ENCODE measurements at places on chromosomes 3 and 15.
A peak's percentile ranks its signal among the peaks of the same experiment; 100 is the strongest.

DNA sequence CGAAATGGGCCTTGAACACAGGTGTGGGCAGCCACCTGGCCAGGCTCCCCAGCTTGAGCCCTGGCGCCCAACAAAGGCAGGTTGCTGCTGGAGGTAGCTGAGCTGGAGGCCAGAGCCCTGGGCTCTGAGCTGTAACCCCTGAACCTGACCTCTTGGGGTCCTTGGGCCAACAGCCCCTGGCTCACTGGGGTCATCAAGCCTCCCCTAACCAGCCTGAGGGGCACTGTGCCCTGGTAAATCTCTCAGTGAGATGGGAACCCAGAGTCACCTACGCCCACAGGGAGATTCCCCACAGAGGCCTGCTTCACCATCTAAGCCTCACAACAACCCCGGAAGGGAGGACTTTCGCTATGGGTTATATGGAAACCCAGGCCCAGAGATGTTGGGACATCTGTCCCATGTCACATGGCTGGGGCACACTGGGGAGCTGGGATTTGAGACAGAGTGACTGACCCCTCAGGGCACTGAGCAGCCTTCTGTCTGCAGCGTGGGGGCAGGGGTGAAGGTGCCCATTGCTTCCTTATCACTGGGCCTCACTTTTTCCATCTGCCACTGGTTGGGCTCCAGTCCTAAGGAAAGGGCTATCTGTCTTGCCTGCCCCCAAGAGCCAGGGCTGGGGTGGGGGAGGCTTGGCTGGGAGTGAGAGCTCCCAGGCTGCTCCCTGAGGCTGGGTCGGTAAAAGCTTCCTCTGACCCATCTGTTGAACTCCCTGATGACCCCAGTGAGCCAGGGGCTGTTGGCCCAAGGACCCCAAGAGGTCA, 59.1 kb downstream of the IQSEC1 start:
- no peak for DNase-seq

GRCh38 chr3:196737655-196738054, 2.0 kb upstream of the PAK2 start:
- no peak for DNase-seq

DNA sequence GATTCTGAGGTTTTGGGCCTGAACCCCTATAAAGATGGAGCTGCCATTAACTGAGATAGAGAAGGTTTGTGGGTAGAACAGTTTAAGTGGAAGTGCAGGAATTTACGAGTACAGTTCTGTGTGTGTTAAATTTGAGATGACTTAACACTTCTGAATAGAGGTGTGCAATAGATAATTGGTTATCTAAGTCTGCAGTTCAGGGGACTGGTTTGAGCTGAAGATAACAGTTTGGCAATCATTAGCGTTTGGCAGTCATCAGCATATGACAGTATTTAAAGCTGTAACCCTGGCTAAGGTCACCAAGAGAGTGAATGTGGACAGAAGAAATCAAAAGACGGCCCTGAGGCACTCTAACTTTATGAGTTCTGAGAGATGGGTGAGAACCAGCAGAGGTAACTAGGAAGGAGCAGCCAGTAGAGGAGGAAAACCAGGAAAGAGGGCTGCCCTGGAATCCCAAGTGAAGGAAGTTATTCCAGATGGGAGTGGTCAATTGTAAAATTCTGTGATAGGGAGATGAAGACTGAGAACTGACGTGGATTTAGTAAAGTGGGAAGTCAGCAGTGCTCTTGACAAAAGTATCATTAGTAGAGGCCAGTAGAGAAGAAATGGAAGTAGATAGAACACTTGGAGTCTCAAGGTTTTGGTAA, 8.1 kb downstream of the MYNN start:
- DNase-seq, result no peak

GRCh38 chr15:97791824-97792792, 168.4 kb upstream of the ARRDC4 start:
- no peak for DNase-seq

DNA sequence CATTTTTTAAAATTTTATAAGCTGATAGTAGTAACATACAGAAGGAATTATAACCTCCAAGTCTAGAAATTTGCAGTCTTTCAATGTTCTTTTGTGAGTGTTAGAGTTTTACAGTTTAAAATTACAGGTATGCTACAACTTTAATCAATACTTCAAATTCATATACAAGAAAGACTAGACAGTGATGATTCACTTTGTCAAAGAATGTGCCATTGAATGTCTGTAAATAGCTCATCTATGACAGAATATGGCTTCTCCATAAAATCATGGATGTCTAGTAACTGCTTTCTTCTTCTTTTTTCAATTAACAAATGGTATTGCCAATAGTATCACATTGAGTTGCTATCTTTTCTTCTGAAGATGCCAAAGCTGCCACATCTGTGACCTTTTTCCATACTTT, 4.1 kb upstream of the TSC22D2 start:
- DNase-seq, result no peak

DNA sequence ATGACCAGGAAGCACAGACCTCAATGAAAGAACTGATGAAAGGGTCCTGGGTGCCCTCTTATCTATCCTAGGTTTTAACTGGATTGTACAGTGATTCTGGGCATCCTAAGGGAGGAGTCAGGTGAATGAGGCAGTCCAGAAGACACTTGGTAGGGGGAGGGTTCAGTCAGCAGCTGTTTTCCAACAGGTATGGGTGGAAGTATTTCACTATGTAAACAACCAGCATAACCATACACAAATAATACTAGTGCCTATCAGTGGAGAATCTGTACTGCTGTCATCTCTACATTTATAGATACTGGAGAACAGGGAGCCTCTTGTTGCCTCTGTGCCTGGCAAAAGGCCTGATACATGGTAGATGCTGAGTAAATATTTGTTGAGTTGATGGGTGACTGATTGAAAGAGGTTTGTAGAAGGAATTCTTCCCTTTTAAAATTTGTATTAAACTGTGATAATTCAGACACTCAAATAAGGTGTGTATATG, 328.5 kb downstream of the RBMS3 start:
- no peak for DNase-seq

DNA sequence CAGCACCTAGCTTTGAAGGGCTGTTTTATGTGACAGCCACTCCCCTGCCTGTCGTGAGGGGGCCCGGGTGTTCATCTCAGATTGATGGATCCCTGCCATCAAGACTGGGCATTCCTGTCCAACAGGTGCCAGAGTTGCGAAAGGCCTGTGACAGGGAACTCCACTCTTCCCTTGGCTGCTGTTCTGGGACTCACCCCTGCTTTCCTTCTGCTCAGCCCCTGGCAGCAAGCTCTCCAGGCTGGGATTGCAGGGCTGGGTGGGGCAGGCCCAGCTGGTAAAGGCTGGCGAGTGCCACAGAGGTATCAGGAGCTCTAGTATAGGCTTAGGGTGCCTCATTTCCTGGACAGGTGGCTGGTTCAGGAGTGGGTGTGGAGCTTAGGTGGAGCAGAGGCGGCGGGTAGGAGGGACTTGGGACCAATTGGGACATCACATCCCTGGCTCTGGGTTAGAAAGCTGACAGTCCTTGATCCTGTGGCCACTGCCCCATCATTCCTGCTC, at the start of gene PLA2G4B:
Gene PLA2G4B, plus strand, starts transcription at position 448 of the 498 bp plus-strand sequence. CDS start 67 bp downstream, outside the sequence.
- DNase-seq, result no peak

DNA sequence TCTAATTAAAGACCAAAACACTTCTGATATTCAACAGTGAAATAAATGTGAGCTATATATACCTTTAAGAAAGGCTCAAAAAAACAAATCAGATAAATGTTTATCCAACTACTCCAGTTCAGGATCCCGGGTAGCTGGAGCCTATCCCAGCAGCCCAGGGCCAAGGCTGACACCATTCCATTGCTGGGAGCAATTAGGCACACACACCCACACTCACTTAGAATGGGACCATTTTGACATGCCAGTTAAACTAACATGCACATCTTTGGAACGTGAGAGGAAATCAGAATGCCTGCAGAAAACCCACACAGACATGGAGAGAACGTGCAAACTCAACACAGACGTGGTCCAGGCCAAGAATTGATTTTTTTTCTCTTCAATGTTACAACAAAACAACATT, 30.0 kb upstream of the PLSCR4 start:
- DNase-seq, result peak; percentile 92

GRCh38 chr3:148205977-148206376, 491.7 kb upstream of the AGTR1 start:
- DNase-seq, result peak; percentile 45

DNA sequence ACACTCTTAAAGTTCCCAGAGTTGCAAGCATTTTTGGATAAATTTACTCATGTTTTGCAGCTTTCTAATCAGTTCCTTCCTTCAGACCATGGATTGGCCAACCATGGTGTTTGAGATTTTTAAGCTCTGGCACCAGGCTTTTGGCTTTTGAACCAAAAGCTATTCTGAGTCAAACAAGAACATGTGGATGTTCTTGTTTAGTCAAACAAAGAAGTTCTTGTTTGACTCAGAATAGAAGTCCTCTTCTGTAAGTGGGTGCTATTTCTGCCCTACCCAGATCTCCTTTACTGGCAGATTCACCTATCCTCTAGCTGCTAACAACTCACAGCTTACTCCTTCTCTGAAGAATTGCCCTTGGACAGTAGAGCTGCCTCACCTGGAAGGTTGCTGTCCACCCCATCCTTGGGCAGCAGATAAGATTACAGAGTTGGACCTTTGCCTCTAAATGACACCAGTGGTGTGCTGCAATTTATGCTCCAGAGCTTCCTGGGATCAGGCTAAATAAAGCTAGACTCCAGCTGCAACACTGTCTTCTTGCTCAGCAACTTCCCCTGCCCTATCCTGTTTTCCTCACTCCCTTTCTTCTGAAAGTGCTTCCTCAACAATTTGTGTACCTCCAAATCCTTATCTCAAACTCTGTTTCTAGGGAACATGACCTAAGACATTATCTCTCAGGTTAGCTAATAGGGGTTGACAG, 65.6 kb downstream of the COL6A6 start:
- no peak for DNase-seq

DNA sequence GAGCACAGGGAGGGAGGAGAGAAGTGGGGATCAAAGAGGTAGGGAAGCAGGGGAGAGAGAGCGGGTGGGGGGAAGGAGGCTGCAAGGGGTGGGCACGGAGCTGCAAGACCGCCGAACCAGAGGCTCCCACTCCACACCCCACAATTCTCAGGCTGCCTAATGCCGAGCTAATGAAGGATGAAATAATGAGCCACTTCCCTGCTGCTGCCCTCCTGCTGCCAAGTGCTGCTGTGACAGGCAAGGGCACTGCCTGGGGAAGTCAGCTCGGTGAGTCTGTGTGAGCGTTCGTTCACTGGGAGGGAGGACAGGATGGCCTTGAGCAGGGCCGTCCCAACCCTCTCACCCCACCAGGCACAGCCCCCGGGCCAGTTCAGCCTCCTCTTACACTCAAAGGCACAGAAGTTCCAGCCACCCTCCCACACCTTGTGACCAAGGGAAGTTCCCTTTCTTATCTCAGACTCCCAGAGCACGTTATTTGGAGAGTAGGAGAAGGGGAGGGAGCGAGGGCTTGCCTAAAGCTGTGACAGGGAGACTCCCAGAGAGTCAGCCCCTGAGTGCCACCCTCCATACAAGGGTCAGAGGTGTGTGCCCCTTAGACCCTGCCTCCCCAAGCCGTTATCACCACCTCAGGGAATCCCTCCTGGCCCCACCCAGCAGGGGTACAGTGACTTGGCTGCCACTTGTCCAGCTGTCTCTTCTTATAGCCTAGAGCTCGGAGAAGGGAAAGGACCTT, 12.4 kb downstream of the GLYCTK start:
- no peak for DNase-seq

DNA sequence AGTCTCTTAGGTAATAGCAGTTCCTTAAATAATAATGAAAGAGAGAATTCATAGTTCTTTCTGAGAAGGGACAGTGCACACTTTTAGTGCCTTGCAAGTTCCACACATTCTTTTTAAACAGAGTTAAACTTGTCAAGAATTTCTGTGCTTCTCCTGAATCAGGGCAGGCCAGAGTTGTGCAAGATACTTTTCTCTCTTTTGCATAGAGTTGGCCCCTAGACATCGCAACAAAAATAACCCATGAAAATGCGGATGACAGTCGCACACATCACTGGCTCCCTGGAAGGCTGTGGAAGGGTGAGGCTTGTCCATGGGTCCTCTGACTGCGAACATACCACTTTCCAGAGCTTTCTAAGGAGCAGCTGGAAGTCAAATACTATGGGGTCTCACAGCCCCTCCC, 40.1 kb downstream of the FBLN2 start:
- no peak for DNase-seq

GRCh38 chr15:29162411-29162810, 107.2 kb downstream of the NSMCE3 start:
- DNase-seq, result no peak

DNA sequence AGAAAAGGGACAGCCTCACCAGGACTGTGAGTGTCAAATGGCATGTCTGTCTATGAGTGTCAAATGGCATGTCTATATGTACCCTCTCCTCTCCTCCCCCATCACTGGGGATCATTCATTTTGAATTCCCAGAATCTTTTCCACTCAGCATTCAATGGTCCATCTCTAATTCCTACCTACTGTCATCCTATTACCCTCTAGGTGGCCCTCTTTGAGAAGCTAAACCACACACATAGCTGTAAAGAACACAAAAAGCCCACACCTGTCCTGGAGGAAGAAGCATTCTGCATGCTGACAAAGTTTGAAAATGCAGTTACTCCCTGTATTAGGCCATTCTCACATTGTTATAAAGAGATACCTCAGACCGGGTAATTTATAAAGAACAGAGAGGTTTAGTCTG, 46.2 kb upstream of the PYDC2 start:
- DNase-seq, result no peak

- DNase-seq, result no peak
Observed at GRCh38 chr15:31367730-31368344, 41.2 kb downstream of the KLF13 start.

All from AG10803 (cell line).